Stimulated activated CD8-positive, alpha-beta memory T cell treated with anti-CD3 and anti-CD28 coated beads, Interleukin-4, amount 100 ng/mL, for 48 hours (primary cell): ENCODE measurements at places on chromosomes 3 and 15.

- no peak for DNase-seq
These were observed 27.4 kb upstream of the FURIN start for GRCh38 chr15:90840954-90841353.

DNA sequence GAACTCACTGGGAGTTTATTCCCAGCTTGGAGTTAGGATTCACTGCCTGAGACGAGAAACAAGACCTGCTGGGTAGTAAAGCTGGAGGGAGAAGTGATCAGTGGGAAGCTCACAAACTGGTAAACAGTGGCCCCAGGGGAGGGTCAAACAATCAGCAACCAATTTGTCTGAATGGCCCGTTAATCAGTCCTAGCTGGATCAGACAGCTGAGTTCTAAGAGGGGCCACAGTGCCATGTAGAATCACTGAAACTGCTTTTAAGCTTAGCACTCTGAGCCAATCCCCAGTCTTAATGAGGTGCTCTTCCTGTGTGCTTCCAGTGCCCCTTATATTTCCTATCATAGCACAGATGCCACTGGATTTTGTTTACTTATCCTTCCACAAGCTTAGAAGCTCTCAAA lies 591.7 kb downstream of the RSL24D1 start:
- no peak for DNase-seq

DNA sequence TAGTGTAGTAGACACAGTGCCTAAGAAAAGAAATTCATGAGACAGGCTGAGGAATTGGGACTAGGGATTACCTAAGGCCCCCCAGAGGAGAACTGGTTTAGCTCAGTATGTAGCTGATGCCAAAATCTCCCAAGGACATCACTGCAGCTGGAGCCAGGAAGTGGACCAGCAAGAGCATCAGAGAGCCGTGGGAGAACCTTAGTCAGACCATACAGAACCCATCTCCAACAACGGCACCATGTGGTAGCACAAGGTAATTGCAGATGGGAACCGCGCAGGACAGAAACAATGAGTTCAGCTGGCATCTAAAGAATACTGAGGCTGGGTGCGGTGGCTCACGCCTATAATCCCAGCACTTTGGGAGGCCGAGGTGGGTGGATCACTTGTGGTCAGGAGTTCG lies 81.7 kb downstream of the WNT5A start:
- DNase-seq: peak; percentile 23

- DNase-seq: peak; percentile 27
These were observed 98.8 kb downstream of the ZNF621 start for GRCh38 chr3:40623567-40623966.

DNA sequence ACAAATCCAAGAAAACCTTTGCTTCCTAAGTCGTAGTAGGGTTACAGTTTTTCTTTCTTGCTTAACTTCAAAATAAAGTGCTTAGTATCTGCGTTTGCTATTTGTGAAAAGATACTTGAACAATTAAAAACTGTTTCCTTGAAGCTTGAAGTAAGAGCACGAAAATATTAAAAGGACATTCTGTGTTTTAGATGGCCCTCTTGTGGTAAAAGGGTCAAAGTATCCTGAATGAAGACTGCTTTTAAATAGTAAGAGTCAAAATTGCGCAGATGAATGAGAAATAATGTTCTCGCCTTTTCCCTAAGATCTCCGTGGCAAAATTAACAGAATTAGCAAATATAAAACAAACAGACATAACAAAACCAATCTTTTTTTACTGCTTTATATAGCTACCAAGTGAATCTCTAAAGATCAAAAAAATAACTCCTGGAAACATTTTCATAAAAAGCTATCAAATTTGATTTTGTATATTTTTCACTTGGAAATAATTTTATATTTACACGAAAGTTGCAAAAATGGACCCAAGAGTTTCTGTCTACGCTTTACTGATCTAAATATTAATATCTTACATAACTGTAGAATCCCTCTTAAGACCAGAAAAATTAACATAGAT lies 175.4 kb downstream of the MBNL1 start:
- DNase-seq: no peak

GRCh38 chr3:194494951-194495374 lies 8.2 kb upstream of the ATP13A3 start:
- DNase-seq: no peak

DNA sequence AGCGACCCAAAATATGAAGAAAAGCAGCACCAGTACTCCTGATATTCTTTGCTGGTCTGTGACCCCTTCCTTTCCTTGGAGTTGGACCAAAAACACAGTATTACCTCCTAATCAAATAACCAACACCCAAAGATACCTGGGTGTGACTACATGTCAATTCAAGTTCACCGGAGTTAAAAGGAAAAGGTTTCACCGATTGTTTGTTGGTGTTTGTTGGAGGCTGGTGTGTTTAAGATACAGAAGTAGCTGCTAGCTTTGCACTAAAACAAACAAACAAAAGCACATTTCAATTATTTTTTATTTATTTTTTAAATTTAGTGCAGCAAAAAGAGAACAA lies 81.5 kb downstream of the MYO1E start:
- no peak for DNase-seq

DNA sequence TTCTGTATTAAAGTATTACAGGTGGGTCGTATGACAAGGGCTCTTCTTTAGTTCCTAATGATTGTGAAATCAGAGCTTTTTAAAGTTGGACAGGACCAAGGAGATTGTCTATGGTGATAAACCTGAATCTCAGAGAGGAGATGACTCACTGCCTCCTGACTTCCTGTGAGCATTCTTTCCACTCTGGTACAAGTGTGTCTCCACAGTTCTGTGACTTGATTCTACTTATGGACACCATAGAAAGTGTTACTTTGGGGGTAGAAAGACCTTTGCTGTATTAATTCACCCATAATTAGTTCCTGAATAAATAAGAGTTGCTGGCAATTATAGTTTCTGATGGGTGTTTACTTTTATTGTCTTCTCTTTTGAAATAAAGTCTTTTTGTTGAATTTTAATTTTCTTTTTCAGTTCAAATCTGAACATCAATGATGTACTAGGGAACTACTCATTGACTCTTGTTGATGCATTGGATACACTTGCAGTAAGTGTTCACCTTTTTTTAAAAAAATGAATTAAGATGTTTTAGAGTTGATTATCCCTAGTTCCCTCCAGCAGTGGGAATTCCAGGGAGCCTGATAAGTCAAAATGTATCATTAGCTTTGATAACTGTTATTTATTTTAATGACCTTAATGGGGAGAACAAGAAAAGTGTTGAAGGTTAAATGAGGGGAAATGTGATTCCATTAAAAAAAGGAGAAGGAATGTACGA lies 7.4 kb downstream of the EDEM1 start:
- no peak for DNase-seq

GRCh38 chr3:39432342-39432741 lies 25.8 kb downstream of the RPSA start:
- DNase-seq: no peak

GRCh38 chr15:39513936-39514335 lies 66.9 kb upstream of the THBS1 start:
- DNase-seq: no peak

GRCh38 chr15:81274931-81275707 lies 48.8 kb downstream of the STARD5 start:
- DNase-seq: peak; percentile 90

DNA sequence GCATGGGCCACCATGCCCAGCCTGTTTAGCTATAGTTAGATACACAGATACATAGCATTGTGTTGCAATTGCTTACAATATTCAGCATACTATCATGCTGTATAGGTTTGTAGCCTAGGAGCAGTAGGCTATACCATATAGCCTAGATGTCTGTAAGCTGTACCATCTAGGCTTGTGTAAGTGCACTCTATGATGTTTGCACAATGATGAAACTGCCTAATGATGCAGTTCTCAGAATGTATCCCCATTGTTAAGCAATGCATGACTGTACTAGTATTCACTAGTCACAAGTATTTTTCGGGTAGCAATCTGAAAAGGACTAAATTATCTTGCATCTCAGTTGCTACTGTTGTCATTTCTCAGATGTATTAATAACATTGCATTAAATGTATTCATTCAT lies 16.0 kb downstream of the PIGB start:
- no peak for DNase-seq

- DNase-seq: no peak
These were observed 13.0 kb upstream of the TJP1 start for GRCh38 chr15:29835301-29835700.

DNA sequence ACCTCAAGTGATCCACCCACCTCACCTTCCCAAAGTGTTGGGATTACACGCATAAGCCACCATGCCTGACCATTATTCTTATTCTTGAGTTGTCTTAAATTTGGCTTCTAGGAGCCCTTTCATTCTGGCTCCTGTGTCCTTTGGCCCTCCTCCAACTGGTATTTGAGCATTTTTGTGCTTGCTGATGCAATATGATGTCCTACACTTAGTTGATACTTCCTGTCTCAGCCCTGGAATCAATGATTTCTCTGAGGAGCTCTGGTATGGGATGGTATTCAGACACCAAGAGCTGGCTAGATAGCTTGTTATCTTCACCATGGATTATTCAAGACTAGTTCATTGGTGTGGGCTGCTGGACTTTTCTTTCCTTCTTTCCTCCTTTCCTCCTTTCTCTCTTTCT lies 25.4 kb downstream of the ZNF621 start:
- no peak for DNase-seq

- peak; percentile 49 for DNase-seq
These were observed 93.2 kb upstream of the ARHGEF3 start for GRCh38 chr3:56894881-56895431.

DNA sequence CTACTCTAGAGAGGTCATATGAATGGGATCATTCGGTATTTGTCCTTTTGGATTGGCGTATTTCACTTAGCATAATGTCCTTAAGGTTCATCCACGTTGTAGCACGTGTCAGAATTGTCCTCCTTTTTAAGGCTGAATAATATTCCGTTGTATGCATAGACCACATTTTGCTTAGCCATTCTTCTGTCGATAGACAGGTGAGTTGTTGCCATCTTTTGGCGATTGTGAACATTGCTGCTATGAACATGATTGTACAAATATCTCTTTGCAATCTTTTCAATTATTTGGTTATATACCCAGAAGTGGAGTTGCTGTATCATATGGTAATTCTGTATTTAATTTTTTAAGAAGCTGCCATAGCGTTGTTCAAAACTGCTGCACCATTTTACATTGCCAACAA lies 52.4 kb upstream of the GOLGA8J start:
- DNase-seq: no peak

DNA sequence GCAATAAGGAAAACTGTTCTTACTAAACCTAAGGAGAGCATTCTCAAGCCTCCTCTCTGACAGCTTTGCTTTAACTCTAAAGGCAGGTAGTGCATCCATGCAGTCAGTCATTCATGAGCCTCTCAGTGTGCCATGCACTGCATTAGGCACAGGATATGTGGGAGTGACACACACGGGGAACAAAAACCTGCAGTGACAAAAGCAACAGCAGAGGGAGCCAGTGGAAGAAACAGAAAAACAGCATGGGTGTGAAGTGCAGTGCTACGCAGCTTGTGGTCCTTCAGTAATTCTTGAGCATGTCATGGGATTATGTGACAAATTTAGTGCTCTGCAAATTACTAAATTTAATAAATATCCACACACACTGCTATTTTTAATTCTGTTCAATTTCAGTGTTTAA lies 230.7 kb downstream of the BBX start:
- DNase-seq: peak; percentile 28

- DNase-seq: no peak
These were observed 6.9 kb upstream of the PLSCR2 start for GRCh38 chr3:146476094-146476740.

DNA sequence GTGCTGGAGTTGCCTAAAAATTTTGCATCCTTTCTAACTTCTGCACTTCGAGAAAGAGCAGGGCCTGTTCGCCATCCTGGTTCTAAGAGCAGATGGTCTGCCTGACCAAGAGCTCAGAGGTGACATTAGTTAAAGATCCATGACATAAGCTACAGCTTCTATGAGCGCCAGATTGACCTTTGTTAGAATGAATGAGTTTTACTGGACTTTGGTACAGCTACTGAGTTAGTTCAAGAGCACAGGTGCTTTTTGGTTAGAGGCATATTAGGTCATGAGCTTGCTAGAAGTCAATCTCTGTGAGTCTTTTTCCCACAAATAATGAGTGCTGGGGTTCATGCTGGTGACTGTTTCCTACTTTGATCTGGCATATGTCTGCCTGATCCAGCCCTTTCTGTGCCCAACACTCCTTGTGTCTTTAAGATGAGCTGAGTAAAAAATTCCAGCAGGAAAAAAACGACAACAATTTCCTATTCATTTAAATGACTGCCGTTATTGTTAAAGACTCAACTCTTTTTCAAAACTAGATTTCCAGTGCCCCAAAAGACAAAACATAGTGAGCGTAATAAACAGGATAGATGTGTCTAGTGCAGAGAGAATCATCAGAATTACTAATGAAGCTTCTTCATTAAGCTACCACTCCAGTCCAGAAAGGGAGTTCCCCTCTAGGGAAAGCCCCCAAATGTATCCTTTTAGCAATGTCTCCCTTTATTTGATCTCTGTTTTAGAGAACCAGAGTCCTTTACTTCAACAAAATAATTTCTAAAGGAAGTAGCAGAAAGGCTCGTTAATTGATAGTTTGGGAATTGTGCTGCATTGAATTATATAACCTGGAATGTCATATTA lies 152.9 kb downstream of the SLCO3A1 start:
- DNase-seq: no peak

- DNase-seq: peak; percentile 30
These were observed 20.6 kb downstream of the COL8A1 start for GRCh38 chr3:99659032-99659431.

GRCh38 chr15:78420220-78420619 lies 17.8 kb upstream of the IREB2 start:
- no peak for DNase-seq

DNA sequence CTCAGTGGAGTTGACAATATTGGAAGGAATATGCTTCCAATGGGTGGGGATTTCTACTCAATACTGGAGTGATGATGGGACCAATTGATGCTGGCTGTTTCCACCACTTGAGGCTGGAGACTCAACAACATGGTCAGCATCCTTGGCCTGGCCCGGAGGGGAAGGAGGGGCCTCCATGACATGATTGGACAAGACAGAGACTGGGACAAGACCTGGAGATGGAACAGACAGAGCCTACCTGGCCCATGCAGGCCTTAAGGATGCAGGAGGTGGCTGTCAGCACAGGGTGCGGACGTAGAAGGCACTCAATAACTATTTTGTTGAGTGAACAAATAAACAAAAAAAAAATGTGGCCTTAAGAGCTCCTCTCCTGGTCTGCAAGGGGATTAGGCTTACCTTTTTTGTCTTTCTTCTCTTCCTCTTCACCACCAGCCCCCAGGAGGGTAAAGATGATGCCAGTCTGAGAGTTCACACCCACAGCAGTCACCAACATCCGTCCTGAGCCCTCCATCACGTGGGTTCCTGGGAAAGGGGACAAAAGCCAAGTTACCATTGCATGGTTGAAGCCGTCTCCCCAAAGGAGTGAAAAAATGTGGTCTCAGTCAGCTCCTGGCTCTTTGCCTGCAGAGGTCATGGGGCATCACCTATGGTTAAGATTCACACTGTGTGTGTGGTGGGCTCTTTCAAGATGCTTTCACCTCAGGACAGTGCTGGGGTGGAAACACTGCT lies 67.1 kb upstream of the SEC13 start:
- no peak for DNase-seq

GRCh38 chr3:157520485-157521150 lies 17.4 kb upstream of the VEPH1 start:
- DNase-seq: no peak

DNA sequence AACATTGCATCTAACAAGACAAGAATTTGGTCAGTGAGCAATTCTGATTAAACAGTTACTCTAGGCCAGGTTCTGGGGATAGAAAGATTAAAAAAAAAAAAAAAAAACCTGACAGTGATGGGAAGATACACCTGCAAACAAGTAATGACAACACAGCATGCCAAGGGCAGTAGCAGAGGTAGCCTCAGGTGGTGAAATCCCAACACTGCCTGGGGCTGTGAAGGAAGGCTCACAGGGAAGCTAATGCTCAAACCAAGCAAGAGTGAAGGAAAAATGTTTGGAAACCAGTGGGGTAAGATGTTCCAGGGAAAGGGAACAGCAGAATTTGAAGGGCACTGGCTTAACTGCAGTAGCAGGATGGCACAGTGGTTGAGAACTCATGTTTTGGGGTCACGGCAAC lies 8.9 kb downstream of the RTP2 start:
- DNase-seq: no peak
